ENCODE measurements at places on chromosomes 16 and 17.

DNA sequence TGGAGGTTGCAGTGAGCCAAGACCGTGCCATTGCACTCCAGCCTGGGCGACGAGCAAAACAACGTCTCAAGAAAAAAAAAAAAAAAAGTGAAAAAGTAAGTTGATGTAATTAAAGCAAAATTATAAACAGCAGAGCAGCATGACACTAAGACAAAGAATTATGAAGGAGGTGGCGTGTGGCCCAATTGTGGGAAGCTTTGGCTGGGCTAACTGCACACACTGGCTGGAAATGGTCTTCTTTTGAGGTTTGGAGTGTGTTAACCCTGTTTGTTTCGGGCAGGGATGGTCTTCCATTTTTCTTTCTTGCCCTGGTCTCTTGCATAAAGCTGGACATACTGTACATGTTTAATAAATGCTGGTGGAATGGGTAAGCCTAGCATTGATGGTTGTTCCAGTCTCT is 54.8 kb downstream of the RAP1GAP2 start:
- no peak for DNase-seq

DNA sequence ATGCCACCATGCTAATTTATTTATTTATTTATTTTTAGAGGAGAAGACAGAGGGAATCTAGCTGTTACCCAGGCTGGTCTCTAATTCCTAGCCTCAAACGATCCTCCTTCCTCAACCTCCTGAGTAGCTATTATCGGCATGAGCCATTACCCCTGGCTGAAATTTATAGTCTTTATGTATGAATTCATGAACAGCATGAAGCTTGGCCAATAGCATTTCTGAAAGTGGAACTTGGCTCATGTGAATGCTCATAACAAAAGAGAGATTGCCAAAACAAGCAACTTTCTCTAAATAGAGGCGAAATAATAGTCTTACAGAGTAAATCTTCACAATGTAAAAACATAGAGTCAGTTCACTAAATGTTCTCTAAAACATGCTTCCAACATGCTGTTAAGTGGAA is 30.1 kb upstream of the SMURF2 start:
- no peak for DNase-seq

GRCh38 chr16:85948138-85948509 is 49.2 kb downstream of the IRF8 start:
- DNase-seq = no peak

DNA sequence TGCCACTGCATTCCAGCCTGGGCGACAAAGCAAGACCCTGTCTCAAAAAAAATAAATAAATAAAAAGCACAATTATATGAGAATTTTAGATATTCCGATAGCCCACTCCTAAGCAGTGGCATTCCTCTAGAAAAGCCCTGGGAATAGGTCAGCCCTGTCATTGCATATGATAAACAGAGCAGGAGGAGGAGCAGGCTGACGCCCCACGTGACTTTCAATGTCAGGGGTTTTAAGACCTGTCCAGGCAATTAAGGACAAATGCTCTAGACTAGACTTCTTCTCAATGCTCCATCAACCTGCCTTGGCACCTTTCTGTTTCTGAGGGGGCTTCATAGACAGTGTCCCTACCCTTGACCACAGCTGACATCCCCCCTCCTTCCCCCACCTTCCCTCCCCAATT is 7.5 kb downstream of the TOM1L2 start:
- no peak for DNase-seq

- no peak for DNase-seq
These were observed 36.6 kb upstream of the EMP2 start for GRCh38 chr16:10616756-10617640.

GRCh38 chr17:36464765-36465088 is 21.8 kb upstream of the ZNHIT3 start:
- no peak for DNase-seq

GRCh38 chr16:8859913-8860881 is 8.6 kb downstream of the CARHSP1 start:
- no peak for DNase-seq

DNA sequence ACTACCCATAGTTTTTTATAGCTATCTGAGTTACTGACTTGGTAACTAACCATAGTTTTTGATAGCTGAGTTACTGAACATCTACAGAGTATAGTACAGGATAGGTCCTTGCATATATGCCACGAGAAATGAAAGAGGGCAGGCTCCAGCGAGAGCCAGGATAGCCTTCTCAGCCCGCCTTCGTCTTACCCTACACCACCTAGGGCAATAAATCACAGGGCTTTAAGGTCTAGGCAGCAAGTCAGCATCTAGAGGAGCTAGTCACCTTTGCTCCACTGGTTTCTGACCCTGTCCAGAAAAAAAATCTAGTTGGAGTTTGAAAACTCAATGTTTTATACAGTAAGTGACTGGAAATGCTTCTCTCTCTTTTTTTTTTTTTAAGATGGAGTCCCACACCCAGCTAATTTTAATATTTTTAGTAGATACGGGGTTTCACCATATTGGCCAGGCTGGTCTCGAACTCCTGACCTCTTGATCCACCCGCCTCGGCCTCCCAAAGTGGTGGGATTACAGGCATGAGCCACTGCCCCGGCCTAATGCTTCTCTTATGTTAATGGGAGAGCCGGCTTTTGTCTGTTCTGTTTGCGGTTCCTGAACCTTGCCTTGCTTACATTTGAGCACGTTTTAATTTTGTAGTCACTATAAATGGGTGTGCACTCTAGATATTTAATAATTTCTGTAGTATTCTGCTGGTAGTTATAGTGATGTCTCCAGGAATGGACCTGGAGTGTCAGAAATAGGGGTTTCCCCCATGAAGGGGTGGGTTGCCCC is 2.8 kb downstream of the BFAR start:
- no peak for DNase-seq
